Effector memory CD8-positive, alpha-beta T cell (primary cell): ENCODE measurements at places on chromosomes 7 and 10.

DNA sequence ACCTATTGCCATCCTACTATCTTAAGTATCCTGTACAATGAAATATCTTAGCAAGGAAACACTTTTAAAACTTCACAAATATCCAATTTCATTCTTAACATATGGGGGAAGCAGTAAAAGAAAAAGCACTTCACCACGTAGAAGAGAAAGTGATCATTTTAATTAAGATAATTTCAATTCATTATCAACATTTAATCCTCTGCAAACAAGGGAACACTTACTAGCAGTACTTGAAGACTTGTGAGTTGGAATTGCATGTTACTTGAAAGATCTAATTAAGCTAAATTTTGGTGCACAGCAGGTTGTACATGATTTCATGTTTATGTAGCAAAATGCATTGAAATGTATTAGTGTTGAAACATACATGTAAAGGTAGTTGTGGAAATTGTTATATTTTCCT, 20.8 kb upstream of the CCAR1 start:
- no peaks in the 10 kb centered on the region for H3K4me1 ChIP-seq
- H3K27ac ChIP-seq = no peak overlapping the region
- H3K4me3 ChIP-seq = no peak overlapping the region
- H3K27me3 ChIP-seq = no peaks in the 10 kb centered on the region
- H3K36me3 ChIP-seq = no peaks in the 10 kb centered on the region

DNA sequence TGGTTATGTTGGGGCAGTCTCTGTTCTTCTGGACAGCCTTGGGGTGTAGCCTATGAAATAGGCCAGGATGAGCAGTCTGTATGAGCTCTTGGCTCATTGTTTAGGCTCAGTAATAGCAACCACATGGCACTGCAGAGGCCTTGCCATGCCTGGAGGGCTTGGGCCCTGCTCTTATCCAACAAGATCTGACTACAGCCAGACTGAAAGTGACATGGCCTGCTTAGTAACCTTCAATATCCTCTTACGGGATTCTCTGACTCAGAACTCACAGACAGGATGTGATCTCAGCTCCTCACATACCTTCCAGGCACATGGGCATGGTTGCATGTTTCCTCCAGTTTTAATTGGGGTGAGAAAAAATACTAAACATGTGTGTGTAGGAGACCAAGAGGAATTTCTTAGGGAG, 289.3 kb downstream of the PTEN start:
- H3K4me3 ChIP-seq = no peak overlapping the region
- H3K27ac ChIP-seq = peak overlapping the region; percentile 18
- peak; percentile 8 for DNase-seq
- no peaks in the 10 kb centered on the region for H3K27me3 ChIP-seq

GRCh38 chr10:86518781-86519180, 2.8 kb downstream of the WAPL start:
- DNase-seq = no peak
- H3K27me3 ChIP-seq = no peaks in the 10 kb centered on the region
- H3K27ac ChIP-seq = no peak overlapping the region
- H3K4me3 ChIP-seq = peak overlapping the region; percentile 93
- peaks cover 56% of the 10 kb centered on the region for H3K36me3 ChIP-seq
- peaks cover 47% of the 10 kb centered on the region for H3K4me1 ChIP-seq

DNA sequence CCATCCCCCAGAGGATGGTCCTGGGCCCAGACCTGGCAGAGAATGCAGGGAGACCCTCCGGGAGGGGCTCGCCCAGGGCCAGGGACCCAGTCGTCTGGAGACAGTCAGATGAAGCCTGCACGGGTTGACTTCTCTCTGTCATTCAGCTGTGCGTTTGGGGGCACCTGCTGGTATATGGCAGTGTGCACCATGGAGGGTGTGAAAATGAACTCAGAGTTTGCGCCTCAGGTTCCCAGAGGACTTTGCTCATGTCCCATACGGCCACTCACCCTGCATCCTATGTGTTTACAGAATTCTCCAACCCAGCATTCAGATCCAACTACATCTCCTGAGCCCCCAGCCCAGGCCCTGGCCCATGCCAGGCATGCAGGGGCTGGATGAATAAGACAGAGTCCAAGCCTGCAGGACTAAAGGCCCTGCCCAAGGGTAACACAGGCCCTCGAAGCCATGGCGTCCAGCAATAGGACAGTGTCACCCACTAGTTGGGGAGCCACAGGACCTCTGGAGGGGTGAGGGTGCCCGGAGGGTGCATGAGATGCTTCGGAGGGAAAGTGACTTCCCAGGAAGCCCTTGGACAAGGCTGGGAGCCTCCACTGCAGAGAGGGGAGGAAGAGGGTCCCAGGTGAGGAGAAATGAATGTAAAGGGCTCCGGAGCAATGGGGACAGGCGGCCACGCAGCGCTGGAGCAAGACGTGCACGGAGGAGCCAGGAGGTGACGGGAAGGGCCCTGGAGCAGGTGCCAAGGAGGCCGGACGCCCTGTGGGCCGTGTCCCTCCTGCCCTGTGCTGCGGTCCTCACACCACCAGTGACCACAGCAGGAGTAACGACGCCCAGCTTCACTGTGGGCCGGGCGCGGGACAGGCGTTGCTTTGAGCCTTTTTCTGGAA, 36.3 kb downstream of the CALML3 start:
- peaks cover 24% of the 10 kb centered on the region for H3K27me3 ChIP-seq
- no peaks in the 10 kb centered on the region for H3K36me3 ChIP-seq
- DNase-seq = no peak
- H3K27ac ChIP-seq = no peak overlapping the region
- H3K4me3 ChIP-seq = no peak overlapping the region

DNA sequence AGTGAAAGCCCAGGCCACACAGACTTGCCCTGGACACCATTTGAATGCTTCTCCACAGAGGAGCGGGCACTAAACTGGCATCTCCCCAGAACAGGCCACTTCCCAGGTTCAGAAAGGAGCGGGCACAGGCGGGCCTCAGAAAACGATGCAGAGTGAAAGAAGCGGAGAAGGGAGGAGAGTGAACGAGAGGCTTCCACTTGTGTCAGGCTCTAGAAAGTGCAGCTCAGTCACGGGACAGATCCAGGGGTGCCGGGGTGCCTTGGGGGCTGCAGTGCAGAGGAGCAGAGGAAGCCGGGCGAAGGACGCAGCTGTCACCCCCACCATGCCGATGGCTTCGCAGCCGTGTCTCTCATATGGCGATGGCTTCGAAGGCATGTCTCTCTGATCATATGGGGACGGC, 26.1 kb upstream of the PRKAR1B start:
- DNase-seq = no peak
- H3K27me3 ChIP-seq = no peaks in the 10 kb centered on the region
- peaks cover 14% of the 10 kb centered on the region for H3K36me3 ChIP-seq
- H3K4me1 ChIP-seq = no peaks in the 10 kb centered on the region
- H3K27ac ChIP-seq = no peak overlapping the region

DNA sequence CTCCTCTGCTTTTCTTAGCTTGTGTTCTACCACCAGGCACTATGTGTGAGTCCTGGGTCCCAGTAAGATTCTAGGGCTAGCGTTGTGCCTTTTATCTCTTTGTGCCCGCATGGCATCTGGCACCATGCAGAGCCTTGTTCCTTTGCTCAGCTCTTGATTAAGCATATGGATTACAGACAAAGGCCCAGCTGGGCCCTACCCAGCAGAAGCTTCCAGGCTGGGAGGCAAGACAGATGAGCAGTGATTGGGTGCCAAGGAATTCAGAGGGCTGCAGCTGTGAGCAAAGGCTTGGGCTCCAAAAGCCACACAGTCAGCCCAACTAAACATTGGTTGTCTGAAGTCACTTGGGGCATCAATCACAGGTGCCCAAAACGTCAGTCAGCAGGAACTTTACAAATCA, 2.0 kb downstream of the ACSM6 start:
- no peaks in the 10 kb centered on the region for H3K4me1 ChIP-seq
- no peak overlapping the region for H3K27ac ChIP-seq
- no peak overlapping the region for H3K4me3 ChIP-seq
- no peak for DNase-seq
- H3K27me3 ChIP-seq = no peaks in the 10 kb centered on the region

GRCh38 chr10:22323538-22324305, 2.8 kb downstream of the BMI1 start:
- peaks cover 37% of the 10 kb centered on the region for H3K36me3 ChIP-seq
- H3K27ac ChIP-seq = no peak overlapping the region
- peaks cover 8% of the 10 kb centered on the region for H3K27me3 ChIP-seq
- no peak for DNase-seq

DNA sequence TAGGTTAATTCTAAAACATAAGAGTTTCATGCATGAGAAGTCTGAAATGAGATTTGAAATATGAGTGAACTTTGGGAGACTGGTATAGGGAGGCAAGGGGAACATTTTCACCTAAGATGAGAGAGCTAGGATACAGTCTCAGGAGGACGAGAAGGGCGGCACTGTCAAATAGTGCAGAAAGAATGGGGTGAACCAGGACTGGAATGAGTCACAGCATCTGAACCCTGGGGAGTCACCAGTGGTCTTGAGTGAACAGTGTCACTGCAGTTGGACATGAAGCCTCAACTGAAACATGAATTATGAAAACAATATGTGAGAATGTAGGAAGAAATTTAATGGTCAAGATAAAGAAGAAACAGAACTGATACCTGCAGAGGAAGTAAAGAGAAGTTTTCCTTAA, 33.8 kb downstream of the GNG11 start:
- H3K4me1 ChIP-seq = no peaks in the 10 kb centered on the region
- no peak for DNase-seq
- H3K36me3 ChIP-seq = no peaks in the 10 kb centered on the region
- no peak overlapping the region for H3K4me3 ChIP-seq
- H3K27ac ChIP-seq = no peak overlapping the region

DNA sequence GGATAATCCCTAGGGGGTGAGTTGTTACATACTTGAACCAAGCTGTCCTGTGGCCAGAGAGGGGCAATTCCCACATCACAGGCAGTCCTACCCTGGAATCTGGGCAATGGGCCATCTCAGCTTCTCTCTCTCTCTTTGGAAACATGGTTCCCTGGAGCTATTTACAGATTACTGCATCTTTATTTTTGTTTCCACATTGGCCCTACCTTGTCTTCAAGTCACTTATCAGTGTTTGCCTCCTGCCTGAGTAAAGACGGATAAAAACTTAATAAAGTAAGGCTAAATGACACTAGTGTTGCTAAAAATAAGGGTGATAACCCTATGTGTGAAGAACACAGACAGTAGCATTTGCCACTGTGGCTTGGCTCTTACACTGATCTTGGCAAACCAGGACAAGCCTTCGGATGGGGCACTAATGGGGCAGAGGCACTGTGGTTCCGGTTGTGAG, 228.2 kb downstream of the GFRA1 start:
- no peaks in the 10 kb centered on the region for H3K27me3 ChIP-seq
- no peaks in the 10 kb centered on the region for H3K4me1 ChIP-seq
- no peak overlapping the region for H3K4me3 ChIP-seq
- H3K36me3 ChIP-seq = no peaks in the 10 kb centered on the region

DNA sequence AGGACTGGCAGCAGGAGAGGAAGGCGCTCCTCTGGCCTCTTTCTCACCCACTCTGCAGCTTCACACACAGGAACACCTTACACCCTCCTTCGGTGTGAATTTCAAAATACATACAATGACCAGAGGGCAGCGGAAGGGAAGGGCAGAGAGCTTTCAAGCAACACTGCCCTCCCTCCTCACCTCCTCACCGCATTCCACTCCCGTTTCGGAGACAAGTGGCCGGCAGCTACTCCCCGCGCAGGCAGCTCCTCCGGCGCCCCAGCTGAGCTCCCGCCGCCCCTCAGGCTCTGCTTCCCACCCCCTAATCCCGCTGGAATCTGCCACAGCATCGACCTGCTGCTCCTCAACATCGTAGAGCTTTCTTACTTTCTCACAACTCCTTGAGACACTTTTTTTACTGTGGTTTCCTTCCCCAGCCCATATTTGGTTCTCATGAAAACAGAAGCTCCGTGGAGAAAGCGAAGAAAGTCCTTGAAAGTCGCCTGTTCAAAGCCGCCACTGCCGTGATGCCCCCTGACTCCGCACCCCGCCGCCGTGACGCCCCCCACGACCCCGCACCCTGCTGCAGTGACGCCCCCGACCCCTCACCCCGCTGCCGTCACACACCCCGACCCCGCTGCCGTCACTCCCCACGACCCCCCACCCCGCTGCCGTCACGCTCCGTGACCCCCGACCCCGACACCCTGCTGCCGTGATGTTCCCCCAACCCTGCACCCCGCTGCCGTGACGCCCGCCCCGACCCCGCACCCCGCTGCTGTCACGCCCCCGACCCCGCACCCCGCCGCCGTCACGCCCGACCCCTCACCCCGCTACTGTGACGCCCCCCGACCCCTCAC, 14.6 kb upstream of the GPER1 start:
- no peaks in the 10 kb centered on the region for H3K36me3 ChIP-seq
- no peak for DNase-seq
- H3K4me1 ChIP-seq = no peaks in the 10 kb centered on the region
- no peak overlapping the region for H3K4me3 ChIP-seq
- H3K27me3 ChIP-seq = no peaks in the 10 kb centered on the region

DNA sequence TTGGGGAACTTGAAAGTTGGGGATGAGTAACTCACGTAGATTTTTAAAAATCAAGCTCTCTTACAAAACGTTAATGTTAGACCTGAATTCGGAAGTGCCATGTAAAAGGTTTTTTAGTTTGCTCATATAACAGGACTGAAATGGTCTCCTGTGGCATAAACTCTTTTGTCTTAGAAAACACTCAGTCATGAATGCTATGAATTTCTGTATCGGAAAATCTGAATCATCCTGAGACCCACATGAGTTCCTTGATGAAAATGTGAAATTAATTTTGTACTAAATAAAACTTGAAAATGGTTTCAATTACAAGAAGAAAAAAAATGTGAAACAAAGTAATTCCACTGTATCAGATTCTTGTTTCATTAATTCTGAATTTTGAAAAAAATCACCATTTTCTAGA, 134.8 kb upstream of the BMPER start:
- H3K27ac ChIP-seq = no peak overlapping the region
- H3K4me1 ChIP-seq = no peaks in the 10 kb centered on the region
- H3K27me3 ChIP-seq = no peaks in the 10 kb centered on the region
- no peak overlapping the region for H3K4me3 ChIP-seq
- no peak for DNase-seq

GRCh38 chr7:37027557-37028341, 303.5 kb upstream of the AOAH start:
- H3K27me3 ChIP-seq = no peaks in the 10 kb centered on the region
- peak overlapping the region; percentile 44 for H3K27ac ChIP-seq
- no peak overlapping the region for H3K4me3 ChIP-seq
- peaks cover 13% of the 10 kb centered on the region for H3K4me1 ChIP-seq
- DNase-seq = no peak

- DNase-seq = no peak
- H3K27me3 ChIP-seq = peaks cover 46% of the 10 kb centered on the region
- peaks cover 2% of the 10 kb centered on the region for H3K4me1 ChIP-seq
- no peak overlapping the region for H3K4me3 ChIP-seq
- H3K36me3 ChIP-seq = peaks cover 3% of the 10 kb centered on the region
- no peak overlapping the region for H3K27ac ChIP-seq
These were observed 158.9 kb upstream of the TNRC18 start for GRCh38 chr7:5582532-5582935.

GRCh38 chr7:39501358-39501757, 64.8 kb upstream of the YAE1 start:
- peaks cover 54% of the 10 kb centered on the region for H3K27me3 ChIP-seq
- DNase-seq = no peak
- no peak overlapping the region for H3K4me3 ChIP-seq
- H3K36me3 ChIP-seq = no peaks in the 10 kb centered on the region
- no peak overlapping the region for H3K27ac ChIP-seq

- H3K36me3 ChIP-seq = no peaks in the 10 kb centered on the region
- H3K4me3 ChIP-seq = no peak overlapping the region
- no peaks in the 10 kb centered on the region for H3K4me1 ChIP-seq
These were observed 189.3 kb upstream of the SP4 start for GRCh38 chr7:21238400-21239116.

- H3K36me3 ChIP-seq = no peaks in the 10 kb centered on the region
- H3K4me3 ChIP-seq = no peak overlapping the region
- H3K4me1 ChIP-seq = no peaks in the 10 kb centered on the region
- DNase-seq = no peak
- H3K27ac ChIP-seq = no peak overlapping the region
These were observed 30.5 kb downstream of the TACC2 start for GRCh38 chr10:122019414-122019975.
